ENCODE measurements at places on chromosomes 2 and 18.
A peak's percentile ranks its signal among the peaks of the same experiment; 100 is the strongest.

GRCh38 chr2:20145497-20146193 is 79.3 kb downstream of the SDC1 start:
- DNase-seq = no peak

DNA sequence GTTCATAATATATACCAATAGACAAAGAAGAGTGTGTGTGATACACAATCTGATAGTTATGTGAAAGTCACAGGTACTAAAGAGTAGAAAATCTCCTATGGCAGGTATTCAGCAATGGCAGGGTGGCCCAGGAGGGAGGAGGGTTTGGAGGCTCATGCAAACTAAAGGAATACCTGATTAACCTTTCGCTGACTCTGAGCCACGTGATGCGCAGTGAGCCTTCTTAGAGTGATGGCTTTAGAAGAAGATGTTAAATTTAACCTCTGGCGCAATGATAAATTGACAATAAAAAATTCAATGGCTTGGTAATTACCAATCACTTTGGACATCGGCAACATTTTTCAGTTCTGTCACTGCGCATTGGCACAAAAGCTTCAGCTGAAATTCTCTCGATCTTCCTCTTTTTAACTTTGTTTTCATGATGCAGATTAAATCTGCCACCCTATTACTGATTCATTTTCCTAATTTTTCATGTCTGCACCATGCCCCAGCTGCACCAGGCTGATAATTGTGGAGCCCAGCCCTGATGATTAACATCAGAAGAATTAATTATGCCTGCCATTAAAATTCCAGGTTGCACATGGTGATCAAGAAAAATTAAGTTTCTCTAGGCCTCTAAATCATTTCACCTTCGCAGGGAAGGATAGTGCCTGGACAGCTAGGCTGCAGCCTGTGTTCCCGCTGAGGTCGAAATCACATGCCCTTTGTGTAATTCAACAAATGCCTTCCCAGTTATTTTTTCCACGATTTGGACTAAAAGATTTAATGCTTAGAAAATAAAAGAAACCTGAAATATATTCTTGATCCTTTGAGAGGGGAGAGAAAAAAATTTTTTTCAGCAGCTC is 250.6 kb upstream of the HNRNPA3 start:
- DNase-seq = no peak

GRCh38 chr2:119950966-119951365 is 61.9 kb upstream of the EPB41L5 start:
- no peak for DNase-seq

GRCh38 chr2:100730290-100730868 is 89.6 kb upstream of the NPAS2 start:
- no peak for DNase-seq

GRCh38 chr2:216535454-216535995 is 36.9 kb downstream of the RPL37A start:
- DNase-seq = peak; percentile 45

DNA sequence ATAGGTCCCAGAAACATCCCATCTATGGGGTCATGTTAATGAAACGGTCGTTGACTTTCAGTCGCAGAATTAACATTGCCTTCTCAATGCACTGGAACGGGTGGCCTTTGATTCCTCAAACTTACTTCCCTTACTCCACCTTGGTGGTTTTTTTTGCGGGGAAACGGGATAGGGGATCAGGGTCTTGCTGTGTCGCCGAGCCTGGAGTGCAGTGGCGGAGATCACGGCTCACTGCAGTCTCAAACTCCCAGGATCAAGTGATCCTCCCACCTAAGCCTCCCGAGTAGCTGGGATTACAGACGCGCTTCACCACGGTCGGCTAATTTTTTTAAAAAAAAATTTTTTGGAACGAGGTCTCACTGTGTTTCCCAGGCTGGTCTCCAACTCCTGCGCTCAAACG is 754 bp downstream of the ATG16L1 start:
- DNase-seq = no peak

GRCh38 chr2:168662651-168663208 is 139.7 kb upstream of the NOSTRIN start:
- DNase-seq = no peak

- DNase-seq = no peak
Measured at GRCh38 chr2:187125318-187125717, 276.3 kb upstream of the ZSWIM2 start.

DNA sequence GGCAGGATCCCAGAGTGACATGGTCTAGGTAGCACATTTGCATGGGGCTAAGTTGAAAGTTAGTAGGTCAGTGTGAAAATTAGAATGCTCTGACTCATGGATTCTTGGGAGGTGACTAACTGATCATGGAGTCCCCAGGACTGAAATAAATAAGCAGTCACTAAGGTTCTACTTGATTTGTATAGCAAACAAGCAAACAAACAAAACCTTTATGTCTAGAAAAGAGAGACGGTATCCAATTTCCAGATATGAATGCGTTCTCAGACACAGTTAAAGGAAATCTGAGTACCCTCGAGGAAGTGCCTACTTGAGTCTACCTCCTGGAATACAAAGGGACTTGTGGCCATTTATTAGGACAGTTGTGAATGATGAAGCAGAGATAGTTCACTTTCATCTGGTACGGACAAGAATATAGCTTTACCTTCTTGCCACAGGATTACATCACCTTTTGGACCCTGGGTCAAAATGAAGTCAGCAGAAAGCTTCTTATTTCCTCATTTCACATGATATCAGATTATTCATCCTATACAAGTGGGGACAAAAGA is 54.3 kb upstream of the AGPS start:
- DNase-seq = no peak

GRCh38 chr2:240514631-240515030 is 43.2 kb downstream of the ANKMY1 start:
- no peak for DNase-seq

GRCh38 chr2:11534746-11535484 is 1.1 kb downstream of the GREB1 start:
- DNase-seq = no peak

DNA sequence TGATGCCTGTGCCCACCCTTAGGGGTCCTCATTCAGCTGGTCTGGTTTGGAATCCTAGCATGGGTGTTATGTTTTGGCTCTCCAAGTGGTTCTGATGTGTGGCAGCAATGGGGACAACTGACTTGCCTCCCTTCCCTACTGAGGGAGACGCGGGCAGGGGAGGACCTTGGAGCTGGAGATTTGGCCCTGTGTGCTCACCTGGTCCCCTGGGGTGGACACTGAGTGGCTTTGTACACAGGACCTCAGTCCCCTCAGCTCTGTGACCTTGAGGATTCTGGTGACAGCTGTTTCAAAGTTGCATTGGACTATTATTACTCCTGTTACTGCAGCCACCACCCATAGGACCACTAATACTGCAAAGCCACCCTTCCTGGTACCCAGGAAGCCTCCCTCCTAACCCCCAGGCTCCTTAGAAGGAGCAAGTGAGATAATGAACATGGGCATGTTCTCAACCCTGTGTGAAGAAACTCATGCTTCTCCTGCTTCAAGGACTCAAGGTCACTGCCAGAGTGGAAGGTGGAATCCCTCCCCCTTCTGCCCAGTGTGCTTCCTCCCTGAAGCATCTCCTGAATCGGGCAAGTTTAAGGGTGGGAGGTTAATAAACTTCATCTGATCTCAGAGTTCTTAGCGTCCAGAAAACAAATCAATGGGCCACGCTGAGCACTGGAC is 26.5 kb downstream of the TMEM182 start:
- DNase-seq = no peak

DNA sequence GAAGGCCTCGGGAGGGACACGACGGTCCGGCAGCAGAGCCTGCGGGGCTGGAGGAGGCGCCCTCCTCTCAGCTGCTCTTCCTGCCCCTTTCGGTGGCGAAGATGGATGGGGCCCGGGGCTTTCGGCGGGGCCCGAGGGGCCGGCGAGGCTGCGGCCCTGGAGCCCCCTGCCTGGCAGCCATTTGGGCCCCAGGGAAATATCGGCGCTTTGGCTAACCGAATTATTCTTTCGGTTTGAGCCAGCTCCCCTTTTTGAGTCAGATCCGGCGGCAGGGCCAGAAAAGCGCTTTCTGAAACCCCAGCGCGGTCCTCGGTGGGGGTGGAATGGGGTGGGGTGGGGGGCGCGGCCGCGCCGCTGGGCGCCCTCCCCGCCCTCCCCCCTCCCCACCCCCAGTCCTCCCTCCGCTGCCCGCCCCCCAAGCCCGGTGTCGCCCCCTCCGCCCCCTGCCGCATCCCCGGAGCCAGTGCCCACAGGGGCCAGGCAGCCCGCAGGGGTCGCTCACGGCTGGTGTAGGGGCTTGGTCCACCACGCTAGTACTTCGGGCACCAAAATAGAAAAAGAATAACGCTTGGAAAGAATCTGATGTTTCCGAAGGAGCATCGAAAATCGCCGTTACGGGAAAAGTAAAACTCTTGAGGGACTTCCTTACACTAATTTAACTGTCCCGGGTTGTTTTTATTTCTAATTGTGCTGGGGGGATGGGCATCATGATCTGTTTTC is 9.1 kb upstream of the ARID5A start:
- peak; percentile 35 for DNase-seq

DNA sequence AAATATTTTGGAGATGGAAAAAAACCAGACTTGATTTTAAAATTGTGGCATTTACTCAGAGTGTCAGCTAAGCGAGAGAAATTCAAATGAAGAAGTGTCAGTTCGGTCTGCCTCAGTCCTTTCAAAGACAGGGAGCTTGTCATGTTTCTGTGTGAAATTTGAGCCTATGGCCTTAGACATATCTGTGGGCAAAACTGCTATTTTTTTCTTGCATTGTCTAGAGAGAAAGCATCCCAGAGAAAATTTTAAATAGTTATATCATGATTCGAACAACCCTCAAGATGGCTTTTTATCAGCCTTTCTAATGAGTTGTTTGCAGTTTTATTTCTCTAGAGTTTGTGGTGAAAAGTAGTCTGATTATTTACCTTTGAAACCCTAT is 50.2 kb upstream of the KCNE4 start:
- DNase-seq = no peak

- DNase-seq = no peak
Measured at GRCh38 chr2:30149976-30150375, 3.2 kb downstream of the YPEL5 start.

DNA sequence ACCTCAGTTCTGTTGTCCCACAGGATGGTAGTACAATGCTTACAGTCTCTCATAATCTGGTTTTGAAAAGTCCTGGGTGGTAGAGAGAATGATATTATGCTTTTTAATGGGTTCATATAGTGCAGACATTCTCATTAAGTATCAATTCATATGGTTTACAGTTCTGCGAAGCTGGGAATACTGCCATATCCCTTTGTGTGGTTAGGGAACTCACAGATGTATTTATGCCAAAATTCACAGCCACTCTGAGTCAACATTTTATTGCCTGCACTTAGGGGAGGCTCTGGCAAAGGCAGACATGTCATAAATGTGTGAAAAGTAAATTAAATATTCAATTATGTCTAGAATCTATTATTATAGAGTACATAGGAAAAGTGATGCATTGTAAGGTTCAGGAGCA is 808.2 kb downstream of the SUCLG1 start:
- no peak for DNase-seq

GRCh38 chr2:84881581-84882413 is 913 bp upstream of the TRABD2A start:
- DNase-seq = peak; percentile 73

GRCh38 chr2:221999166-221999565 is 299.6 kb downstream of the PAX3 start:
- DNase-seq = no peak

- no peak for DNase-seq
Measured at GRCh38 chr18:63099848-63100629, 219.5 kb downstream of the BCL2 start.

DNA sequence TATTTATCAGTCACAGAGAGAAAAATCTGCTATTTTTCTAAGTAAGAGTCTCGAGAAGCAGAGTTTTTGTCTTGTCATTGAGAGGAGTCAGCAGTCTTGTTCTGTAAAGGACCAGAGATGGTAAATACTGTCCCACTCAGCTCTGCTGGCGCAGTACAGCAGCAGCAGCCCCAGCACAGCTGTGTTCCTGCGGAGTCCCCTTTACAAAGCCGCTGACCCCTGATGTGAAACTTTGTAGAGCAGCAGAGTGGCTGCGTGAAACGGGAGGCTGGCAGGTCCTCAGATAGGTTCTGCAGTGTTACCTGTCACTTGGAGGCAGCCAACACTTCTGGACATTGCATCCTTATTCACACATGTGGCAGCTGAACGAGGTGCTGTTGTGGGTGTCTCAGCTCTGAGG is 45.2 kb downstream of the TMEM185B start:
- no peak for DNase-seq

DNA sequence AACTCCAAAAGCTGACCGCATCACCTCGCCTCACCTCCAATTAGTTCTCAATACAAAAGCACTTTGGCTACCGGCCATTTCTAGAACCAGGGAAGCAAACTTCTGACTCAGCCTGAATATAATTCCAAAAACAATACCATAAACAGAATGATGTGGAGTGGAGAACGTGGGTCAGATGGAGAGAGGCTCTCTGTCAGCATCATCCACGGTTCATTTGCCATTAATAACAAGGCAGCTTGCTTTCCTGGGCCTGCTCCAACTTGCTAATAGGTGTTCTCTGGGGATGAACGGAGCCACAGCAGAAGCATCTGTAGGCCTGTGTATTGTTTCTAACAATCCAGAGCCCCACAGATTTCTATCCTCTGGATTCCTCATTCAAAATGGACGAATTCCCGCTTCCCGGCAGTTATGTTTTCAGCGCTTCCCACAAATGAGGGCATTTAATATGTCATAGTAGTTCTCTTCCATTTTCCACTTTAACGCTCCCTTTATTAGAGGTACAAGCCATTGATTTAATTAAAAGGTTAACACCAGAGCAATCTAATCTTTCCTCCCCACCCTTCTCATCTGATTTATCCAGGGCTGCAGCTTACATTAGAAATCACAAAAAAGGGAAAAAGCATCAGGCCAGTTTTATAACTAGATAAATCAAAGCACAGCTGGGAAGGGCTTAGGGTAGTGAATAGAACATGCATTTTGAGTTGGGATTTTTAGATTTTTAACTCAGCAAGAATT is 23.2 kb upstream of the CNTNAP5 start:
- DNase-seq = peak; percentile 23

- DNase-seq = no peak
Measured at GRCh38 chr2:185284696-185285095, 453.9 kb upstream of the FSIP2 start.

DNA sequence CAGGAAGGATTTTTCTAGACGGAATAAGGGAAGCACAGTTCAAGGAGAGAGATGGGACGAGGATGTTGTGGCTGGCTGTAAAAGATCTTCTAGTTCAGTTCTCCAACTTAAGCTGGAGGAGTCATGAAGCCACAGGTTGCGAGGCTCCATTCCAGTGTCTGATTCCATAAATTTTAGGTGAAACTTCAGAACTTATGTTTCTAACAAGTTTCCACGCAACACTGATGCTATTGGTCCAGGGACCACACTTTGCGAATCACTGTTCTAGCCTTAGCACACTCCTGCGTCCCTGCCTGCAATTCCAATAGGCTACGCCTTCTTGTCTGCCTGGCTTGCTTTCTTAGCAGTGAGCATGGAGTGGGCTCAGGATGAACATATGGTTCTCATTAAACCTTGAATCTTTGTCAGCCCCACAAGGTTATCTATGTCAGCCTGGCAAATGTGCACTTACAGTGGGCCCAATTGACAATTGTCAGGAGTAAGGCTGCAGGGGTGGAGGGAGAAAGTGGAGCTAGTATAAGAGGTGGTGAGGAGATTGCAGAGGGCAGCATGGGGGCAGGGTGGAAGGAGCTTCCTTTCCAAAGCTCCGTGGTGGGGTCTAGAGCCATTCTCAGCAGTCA is 438.1 kb upstream of the ST6GAL2 start:
- DNase-seq = no peak

All from hindlimb muscle (tissue), 1 donor.